ENCODE measurements at places on chromosomes 11 and 22.

GRCh38 chr11:61899146-61899841 lies 7.9 kb upstream of the FADS3 start:
- DNase-seq = peak; percentile 51

- DNase-seq = no peak
These were observed 57.9 kb upstream of the NCAM1 start for GRCh38 chr11:112903340-112903739.

DNA sequence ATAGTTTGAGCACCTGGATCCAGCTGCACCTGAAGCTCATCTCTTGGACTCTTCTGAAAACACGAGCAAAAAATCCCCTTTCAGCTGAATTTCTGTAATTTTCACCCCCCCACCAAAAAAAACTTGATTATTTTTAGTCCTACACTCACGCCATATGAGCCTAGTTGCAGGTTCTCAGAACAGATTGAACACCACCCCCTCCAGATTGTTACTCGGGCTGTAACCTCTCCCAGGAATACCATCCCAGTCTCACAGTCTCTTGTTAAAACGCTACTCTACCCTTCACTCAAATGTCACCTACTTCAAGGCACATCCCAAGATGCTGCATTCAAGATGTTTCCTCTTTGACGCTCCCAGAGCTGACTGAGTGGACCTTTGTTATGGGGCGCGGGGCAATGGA lies 96.3 kb upstream of the PRDM11 start:
- no peak for DNase-seq

GRCh38 chr22:37462983-37463382 lies 23.2 kb downstream of the MFNG start:
- no peak for DNase-seq

DNA sequence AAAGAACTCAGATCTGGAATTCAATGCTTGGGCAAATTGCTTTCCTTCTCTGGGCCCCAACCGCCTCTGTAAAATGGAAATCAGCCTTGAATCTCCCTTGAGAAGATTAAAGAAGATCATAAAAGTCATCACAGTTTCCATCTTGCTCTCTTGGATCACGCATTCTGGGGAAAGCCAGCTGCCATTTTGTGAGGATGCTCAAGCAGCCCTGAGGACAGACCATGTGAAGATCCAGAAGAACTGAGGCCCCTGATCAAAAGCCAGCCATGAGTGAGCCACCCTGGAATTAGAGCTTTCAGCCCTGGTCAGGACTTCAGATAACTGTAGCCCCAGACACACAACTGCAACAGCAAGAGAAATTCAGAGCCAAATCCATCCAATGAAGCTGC lies 229.3 kb downstream of the MN1 start:
- no peak for DNase-seq

DNA sequence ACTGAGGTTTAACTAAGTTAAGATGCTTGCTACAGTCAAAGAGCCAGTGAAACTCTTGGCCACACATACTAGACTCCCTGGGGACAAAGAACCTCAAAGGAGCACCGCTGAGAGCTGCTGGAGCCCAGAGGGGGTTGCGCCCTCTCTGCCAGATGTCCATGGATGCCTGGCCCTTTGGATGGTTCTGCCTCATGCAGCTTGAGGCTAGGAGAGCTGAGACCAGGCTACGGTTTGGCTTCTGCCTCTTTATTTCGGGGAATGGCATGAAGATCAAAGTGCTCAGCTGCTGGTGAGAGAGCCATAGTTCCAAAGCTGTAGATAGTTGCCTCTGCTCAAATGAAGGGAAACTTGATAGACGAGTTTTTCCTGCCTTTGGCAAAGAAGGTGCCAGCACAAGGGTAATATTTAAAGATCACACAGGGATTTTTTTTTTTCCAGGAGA lies 43.0 kb downstream of the RASSF10 start:
- peak; percentile 68 for DNase-seq

DNA sequence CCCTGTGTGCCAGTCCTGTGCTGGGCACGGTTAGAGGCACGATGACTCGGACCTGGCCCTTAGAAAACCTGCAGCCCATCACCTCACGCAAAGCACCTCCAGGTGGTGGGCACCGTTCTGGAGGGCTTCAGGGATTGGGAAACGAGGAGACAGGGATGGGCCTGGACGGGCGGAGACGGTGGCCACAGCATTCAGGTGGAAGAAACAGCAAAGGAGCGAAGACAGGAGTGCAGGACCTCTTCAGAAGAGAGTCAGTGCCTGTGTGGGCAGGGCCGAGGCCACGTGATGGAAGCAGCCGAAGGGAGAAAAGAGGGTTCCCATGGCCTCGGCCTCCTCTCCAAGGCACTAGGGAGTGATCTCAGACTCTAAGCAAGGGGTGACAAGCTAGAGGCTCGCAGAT lies 8.1 kb upstream of the SLC22A12 start:
- no peak for DNase-seq

DNA sequence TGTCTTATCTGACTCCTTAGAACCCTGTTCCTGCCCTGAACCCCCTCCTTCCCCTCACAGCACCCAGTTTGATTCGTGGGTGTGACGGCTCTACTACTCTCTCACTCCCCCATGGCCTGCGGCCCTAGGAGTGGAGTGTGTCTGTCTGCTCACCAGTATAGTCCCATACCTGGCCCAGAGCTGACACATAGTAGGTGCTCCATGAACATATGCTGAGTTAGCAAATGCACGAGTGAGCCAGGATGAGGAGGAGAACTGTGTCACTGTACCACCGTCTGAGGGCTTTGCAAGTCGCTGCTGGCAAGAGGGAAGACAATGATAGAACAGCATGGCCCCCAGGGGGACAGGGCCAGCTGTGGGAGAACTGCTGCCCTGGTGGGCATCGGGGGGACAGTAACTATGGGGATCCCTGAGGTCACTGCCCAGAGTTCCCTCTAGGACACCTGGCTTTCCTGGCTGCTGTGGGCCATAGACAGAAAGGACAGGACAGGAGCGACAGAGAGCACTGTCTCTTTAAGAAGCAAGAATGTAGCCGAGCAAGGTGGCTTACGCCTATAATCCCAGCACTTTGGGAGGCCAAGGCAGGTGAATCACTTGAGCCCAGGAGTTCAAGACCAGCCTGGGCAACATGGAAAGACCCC lies 19.2 kb upstream of the KIAA0930 start:
- no peak for DNase-seq

DNA sequence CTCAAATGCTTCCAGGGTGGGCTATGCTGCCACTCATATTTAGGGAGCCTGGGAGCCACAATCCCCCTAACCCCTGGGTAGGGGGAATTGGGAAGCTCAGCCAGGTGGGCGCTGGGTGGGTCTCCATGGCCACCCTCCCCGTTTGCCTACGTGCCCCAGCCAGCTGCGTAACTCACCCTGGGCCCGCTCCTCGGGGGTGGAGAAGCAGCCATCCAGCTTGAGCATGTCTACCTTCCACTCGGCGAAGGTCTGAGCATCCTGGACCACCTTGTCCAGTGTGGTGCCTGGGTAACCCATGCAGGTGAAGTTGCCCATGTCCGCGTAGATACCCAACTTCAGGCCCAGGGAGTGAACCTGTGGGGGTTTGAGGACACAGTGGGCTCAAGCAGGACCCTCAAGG lies 3.7 kb downstream of the NAGA start:
- DNase-seq = no peak

- DNase-seq = peak; percentile 84
These were observed 65.2 kb downstream of the WNT7B start for GRCh38 chr22:45911601-45912271.

DNA sequence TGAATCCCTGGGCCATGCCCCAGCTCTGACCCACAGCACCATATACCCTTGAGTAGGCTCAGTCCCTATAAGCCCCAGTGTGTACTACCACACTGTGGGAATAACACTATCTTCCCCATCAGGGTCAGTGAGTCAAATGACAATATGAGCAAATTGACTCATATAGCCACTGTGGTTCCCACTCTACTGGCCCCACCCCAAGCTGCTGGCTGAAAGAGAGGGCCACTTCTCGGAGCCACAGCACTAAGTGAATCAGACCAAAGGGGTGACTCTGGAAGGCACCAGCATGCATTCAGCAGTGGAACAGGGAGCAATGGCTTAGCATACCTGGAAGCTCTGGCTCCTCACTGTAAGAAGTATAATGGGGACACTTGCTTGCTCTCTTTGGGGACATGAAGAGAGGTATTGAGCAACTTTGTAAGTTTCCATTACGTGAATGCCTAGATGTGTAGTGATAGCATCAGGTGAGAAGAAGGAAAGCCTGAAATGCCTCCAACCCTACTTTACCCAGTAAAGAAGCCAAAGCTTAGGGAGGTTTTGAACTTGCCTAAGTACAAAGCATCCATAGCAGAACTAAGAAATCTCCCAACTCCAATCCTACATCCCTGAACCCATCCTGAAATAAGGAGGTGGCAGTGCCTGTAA lies 13.5 kb downstream of the CD59 start:
- no peak for DNase-seq

DNA sequence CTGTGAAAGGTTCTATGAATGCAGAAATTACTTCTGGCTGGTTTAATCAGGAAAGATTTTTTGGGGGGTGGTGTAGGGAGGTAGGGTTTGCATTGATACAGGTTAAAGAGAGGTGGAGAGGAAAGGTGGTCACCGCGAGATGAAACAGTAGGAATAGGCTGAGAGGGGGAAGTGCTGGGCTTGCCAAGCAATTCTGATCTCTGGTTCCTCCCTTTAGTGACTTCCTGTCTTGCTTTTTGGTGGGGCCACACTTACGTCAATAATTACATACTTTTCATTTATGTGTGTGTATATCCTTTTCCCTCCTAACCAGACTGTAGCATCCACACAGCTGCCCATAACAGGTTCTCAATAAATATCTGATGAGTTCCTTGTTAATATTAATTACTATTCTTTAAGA lies 120.0 kb downstream of the CTNND1 start:
- DNase-seq = no peak

DNA sequence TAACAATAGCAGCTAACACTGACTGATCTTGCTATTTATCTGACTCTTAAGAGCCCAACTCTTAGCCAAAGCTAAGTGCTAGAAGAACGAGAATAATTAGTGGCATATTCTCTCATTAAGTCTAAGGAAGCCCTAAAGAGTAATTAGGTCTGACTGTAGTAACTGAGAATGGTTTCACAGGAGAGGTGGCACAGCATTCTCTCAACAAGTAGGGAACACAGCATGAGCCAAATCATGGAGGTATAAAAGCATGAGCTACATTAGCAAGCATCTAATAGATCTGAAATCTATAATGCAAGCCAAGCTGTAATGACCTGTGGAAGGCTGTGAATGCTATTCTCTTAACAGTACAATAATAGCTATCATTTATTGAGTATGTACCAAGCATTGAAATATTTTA lies 230.6 kb downstream of the TTC28 start:
- no peak for DNase-seq

DNA sequence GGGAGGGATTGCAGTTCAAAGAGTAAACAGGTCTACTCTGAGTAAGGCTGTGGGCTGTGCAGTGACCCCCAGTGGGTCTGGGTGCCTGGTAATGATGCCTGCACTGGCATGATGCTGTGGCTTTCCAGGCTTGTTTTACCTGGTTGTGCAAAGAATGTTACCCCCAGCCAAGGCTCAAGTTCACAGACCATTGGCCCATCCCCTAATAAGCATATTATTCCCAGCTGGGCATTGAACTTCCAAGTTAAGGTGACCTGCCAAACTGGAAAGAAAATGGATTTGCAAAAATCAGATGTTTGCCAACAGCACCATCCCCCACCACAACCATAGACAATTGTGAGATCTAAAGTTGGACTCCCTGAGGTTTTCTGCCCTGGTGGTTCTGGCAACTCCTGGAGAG lies 7.9 kb upstream of the EHF start:
- no peak for DNase-seq

GRCh38 chr11:95964281-95964680 lies 40.4 kb upstream of the MTMR2 start:
- no peak for DNase-seq

- no peak for DNase-seq
These were observed 113.7 kb downstream of the CEP164 start for GRCh38 chr11:117441146-117441975.

DNA sequence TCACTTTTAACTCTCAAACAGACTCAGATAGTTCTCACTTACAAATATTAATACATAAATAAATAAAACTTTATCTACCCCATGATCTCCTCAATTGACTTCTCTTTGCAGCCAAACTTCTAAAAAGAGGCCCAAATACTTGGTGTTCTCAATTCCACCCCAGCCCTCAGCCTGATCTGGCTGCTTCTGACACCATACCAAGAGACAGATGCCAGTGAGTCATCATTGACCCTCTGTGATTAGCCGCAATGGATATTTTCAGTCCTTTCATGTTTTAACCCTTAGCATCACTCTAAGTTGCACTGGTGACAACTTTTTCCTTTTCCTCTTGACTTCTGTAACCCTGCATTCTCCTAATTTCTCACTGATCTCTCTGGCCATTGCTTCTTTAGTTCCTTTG lies 184.1 kb upstream of the ARHGAP20 start:
- no peak for DNase-seq

GRCh38 chr11:1920909-1921573 lies 1.5 kb downstream of the TNNT3 start:
- no peak for DNase-seq

DNA sequence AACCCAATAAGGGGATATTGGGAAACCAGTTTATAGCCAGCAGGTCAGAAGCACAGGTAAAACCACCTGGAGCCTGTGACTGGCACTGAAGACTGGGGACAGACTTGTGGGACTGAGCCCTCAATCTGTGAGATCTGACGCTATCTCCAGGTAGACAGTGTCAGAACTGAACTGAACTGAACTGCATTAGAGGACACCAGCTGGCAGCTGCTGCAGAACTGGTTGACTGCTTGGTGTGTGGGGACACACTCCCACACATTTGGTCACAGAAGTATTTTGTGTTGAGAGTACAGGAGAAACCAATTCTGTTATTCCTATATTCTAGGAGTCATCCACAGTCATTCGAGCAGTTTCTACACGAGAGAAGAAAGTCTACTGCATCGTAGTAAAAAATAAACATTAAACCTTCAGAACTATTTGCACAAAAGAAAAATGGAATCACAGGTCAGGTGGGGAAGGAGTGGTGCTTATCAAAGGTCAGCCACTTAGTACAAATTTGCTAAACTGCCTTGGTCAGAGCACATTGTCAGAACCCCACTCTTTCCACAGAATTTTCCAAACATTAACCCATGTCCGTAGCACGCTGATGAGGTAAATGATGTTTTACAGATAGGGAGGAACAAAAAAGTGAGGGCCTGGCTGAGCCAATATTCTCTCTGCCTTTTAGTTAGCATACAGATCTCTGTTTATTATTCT lies 77.2 kb downstream of the SIK3 start:
- DNase-seq = no peak

- no peak for DNase-seq
These were observed 81.1 kb downstream of the LARGE2 start for GRCh38 chr11:46003572-46003971.

- DNase-seq = no peak
These were observed 14.9 kb downstream of the DNAJB13 start for GRCh38 chr11:73965764-73966121.

- no peak for DNase-seq
These were observed 16.4 kb upstream of the SNX32 start for GRCh38 chr11:65817312-65817834.

- DNase-seq = no peak
These were observed 160.0 kb downstream of the NTM start for GRCh38 chr11:131530407-131530806.

DNA sequence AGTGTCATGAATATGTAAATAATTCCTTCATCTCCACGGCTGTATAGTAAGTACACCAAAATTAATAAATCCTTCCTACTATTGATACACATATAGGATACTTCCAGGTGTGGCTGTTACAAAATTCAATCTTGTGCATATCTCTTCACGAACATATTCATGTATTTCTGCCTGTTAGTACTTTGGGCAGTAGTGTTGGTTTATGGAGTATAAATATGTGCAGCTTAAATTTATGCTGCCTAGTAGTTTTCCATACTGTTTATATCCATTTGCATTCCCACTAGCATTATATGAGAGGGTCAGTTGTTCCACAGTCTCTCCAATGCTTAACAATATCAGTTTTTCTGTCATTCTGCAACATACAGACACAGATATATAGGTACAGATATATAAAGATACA lies 3.9 kb upstream of the OR5M8 start:
- DNase-seq = no peak
